ENCODE measurements at places on chromosomes 4 and X.

GRCh38 chrX:50180073-50180940 lies 20.5 kb downstream of the AKAP4 start:
- no peak for DNase-seq

DNA sequence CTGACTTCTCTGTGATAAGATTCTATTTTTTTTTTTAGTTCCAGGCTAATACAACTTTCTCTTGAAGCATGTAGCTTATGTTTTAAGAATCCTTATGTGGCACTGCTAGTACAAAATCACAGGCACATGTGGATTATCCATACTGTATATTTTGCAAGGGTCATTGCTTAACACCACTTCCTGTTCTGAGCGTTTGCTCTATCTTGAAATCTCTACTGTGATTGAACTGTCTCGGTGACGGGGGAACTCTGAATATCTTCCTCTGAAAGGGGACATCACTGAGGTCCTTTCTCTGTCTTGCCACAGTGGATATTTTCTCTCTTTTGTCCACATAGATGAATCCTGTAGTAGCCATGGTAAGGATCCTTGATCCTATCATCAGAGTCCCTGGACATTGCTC lies 2.1 kb upstream of the WFS1 start:
- DNase-seq, result no peak

GRCh38 chr4:6372649-6373525 lies 99.5 kb downstream of the PPP2R2C start:
- no peak for DNase-seq

DNA sequence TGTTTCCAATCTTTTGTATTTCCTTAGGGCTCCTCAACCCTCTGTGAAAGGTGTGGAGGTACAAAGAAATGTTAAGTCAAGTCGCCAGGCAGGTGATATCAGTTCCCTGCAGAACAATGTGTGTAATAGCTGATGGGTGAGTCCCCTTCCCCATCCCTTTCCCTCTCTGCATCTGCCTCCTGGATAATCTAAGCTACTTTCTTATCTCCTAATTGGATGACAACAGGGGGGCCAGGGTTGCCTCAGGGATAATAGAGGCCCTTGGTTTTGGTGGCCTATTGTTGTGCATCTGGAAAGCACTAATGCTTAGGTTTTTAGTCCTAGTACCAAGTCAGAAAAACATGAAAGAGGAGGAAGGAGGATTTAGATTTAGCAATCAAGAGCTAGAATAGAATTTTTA lies 29.1 kb downstream of the MAGED1 start:
- no peak for DNase-seq

DNA sequence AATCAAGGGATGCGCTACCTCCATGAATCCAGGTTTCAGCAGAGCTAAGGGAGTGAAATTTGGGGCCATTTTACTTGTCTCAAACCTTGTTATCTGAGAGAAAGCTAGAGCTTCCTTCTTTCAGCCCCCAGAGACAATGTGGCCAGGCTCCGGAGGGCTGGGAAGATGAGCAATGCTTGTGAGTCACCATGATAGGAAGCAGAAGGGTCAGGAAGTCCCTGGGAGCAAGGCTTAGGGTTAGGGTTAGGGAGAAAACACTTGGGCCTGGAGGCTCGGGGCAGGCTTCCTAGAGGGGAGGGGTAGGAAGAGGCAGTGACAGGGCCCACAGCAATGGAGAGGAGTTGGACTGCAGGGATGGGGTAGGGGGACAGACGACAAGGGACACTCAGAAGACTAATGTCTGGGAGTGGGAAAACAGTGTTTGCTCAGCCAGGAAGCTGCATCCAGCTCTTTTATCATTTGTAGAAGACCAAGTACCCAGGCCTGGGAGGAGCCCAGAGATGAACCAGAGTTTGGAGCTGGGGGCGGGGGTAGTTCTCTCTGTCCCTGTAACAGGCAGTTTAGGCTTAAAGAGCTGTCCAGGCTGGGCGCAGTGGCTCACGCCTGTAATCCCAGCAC lies 16.4 kb upstream of the PORCN start:
- DNase-seq, result no peak

DNA sequence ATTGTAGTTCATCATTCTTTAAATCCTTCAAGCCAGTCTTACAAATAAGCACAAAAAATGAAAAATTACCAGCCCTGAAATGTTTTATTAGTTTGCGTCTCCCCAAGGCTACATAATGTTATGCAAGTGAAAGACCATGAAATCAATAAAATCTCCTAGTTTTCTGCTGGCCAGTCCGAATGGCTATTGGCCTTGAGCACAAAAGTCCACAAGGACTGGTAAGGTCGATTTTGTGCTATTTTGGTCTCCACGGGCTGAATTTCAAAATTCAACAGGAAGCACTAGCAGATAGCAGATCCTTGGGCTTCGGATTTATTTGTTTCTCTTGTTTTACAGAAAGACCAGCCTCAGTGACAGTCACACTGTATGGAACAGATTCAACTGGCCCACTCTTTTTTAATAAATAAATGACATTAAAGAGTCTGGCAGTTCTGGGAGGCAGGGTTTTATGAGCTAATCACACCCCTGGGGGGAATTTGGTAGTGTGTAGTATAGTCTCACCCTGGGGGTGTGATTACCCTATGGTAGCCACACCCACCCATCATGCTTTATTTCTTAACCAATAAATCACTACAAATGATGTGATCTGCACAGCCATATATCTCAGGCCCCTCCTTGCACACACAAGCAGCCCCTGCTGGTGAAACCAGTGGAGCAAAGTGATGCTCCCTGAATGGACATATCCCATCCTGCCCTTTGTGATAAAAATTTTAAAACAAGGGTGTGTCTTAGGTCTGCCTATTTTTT lies 51.1 kb upstream of the TMEM33 start:
- no peak for DNase-seq

- no peak for DNase-seq
Measured at GRCh38 chr4:139685180-139685579, 19.6 kb downstream of the MGST2 start.

DNA sequence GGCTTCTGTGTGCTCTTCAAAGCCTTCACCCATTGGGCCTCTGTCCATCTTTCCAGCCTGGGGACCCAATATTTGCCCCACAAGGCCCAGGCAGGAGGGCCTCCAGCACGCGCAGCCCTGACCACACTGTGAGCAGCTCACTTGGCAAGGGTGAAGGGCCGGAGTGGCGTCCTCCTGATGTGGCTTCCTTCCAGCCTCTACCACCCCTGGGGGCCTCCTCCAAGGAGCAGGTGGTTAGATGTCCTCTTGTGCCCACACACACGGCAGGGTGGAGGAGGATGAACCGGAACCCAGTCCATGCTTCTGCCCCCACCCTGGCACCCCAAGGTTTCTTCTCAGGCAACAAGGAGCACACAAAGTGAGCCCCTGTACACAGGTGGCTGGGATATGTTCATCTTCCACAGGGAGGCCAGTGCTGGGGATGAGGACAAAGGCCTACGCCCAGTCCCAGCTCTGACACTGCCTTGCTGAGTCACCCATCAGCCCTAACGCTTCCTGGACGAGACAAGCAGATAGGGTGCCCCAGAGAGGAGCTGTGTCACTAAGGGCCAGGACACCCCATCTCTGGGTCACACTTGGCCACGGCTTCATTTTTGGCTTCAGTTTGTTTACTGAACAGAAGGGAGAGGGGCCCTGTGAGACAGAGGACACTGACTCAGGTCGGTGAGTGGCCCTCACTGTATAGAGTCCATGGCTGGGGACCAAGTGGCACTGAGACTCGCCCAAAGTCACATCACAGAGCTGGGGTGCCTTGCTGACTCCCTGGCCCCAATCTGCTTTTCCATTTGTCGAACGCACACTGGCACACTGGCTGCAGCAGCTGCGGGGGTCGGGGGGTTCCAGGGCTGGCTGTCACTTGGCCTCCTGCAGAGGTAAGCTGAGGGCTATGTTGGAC lies 1.9 kb downstream of the UBL4A start:
- DNase-seq, result no peak

DNA sequence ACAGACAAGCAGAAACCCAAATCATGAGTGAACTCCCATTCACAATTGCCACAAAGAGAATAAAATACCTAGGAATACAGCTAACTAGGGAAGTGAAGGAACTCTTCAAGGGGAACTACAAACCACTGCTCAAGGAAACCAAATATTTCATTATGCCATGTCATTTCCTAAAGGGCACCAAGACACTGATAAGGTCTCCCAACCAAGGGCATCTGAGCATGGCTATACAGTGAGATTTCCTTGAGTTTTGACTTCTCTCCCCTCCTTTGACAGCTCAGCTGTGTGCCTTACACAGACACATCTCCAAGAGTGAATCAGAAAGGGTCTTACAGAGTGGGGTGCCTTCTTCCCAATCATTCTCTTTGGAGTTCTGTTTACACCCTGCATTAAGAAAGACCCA lies 40.4 kb downstream of the PCDH7 start:
- DNase-seq, result no peak

DNA sequence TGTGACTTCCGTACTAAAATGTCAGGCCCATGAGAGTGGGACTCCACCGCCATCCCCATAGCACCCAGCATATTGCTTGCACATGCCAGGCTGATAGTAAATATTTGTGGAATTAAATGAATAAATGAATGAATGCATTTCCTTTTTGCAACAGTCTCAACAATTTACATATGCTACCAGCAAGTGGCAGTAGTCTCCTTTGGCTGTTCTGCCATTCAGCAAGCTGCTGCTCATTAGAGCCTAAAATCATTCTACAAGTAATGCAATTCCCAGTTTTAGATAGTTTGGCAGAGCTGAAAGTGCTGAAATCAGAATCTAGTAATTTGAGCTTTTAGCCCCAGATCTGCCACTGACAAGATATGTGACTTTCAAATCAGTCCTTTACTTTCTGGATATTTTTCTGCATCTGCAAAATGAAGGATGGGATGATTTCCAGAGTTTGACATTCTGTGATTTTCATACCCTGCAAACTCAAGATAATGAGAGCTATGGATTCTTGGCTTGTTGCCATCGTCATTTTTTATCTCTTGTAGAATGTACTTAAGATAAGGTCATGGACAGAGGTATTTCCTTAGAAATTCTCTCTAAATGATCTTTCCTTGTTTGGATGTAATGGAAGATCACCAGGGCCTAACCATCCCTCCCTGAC lies 35.7 kb upstream of the INTS6L start:
- DNase-seq, result no peak

- DNase-seq, result peak; percentile 19
Measured at GRCh38 chr4:55393461-55394320, 2.1 kb upstream of the TMEM165 start.

DNA sequence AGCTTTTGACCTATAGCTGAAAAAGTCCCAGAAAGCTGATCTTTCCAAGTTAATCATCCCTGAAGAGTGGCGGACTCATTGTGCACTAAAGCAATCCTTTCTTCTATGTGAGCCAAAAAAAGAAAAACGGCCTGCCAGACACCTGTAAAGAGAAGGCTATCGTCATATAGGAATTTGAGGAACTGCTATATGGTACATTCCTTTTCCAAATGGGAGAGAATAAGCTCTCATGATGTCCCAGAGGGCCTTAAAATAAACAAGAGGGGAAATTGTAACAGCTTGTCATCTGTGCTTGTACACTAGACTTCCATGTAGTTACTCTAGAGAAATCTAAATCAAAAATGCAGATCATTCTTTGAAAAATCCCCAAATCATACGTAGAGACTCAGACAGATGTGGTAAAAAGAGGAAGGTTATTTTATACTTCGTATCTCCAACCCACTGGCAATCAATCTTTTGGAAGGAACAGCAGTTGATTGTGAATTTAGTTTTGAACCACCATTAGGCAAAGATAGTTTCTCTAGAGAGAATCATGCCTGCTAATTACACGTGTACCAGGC lies 26.1 kb downstream of the GPR174 start:
- DNase-seq, result no peak

GRCh38 chr4:175509320-175509719 lies 302.7 kb downstream of the GPM6A start:
- DNase-seq, result no peak

DNA sequence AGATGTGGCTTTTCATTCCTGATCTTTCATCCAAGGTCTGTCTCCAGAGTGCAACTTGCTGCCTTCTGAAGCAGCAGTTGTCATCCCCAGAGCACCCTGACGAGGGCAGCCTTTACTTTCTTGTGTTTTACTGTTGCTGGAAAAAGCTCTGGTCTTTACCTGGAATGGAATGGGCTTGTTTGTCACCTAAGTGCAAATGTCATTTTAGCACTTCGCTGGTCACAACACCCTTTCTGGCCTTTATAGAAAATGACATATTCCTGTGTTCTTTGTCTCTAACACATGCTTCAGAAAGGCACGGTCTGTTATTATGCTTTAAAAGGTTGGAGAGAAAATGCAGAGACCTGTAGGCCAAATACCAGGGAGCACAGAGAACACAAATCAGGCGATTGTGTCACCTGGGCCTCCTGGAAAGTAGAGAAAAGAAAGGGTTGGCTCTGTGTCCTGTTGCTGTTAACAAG lies 332.7 kb upstream of the IGFBP7 start:
- DNase-seq, result peak; percentile 4

GRCh38 chrX:129629837-129630236 lies 24.9 kb downstream of the APLN start:
- DNase-seq, result peak; percentile 42

DNA sequence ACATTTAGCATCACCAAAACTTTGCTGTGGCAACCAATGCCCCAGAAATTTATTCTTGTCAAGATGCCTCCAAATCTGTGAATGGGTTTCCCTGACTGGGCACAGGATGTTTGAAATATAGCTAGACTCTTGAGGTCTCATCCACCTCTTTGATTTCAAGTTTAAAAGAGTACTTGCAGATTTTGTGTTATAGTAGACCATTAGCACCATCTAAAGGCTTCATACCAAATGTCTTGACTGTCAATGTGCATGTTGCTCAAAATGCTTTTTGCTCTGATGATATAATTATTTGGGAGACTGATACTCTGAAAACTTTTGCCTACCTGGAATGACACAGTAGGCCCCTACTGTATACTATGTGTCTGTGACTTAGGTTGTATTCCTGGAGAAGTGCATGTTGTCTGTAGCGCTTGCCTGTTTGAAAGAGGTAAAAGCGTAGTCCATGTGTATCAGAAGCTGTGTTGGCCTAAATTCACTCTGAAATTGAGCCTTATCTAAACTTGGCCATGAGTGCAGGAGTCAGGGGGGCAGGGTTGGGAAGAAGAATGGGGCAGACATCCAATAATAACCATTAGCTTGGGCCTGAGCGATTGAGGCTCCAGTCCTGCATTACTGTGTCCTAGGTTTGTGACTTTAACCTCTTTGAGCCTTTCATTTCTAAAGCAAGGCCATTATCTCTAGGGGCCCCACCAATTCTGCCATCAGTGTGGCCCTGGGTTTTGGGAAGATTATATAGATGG lies 33.8 kb downstream of the NDP start:
- DNase-seq, result no peak

DNA sequence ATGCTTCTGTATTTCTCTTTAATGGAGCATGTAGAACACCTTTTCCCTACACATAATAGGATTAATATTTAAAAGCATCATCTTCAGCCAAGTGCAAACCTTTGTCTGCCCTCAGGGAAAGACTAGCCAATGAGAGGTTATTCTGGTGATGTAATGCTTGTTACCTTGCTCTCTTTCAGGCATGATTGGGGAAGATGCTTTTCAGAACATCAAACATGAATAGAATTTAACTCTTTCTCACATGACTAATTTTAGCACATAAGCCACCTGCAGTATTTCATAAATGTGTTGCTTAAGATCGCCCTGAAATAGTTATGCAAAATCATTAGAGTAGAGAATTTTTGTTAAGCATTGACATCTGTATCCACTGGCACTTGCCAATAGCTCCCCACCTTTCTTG lies 10.7 kb upstream of the EPGN start:
- no peak for DNase-seq

- no peak for DNase-seq
Measured at GRCh38 chr4:59664771-59665170, 1535.4 kb upstream of the ADGRL3 start.
